Small intestine (tissue), 16 donors: ENCODE measurements at places on chromosomes 1 and 21. TPM values are rescaled to one million over a fixed set of nuclear protein-coding genes. Genes with fewer than 3 reads are reported as not detected.

GRCh38 chr1:221023482-221023881 lies 144.2 kb downstream of the HLX start:
- H3K4me1 ChIP-seq = no peaks in the 10 kb centered on the region
- no peak overlapping the region for H3K27ac ChIP-seq
- H3K4me3 ChIP-seq = no peak overlapping the region

Gene MACO1
- polyA plus RNA-seq = 8.1 TPM

- H3K36me3 ChIP-seq = peaks cover 2% of the 10 kb centered on the region
- no peak for DNase-seq
- no peaks in the 10 kb centered on the region for H3K4me1 ChIP-seq
- no peaks in the 10 kb centered on the region for H3K27me3 ChIP-seq
Measured at GRCh38 chr1:160520999-160521398, 2.1 kb downstream of the SLAMF6 start.

Gene PLA2G2A
- 1,925 TPM for polyA plus RNA-seq

Gene PBX1
- polyA plus RNA-seq = 16.4 TPM

GRCh38 chr1:92907949-92908684 lies 53.1 kb downstream of the DIPK1A start:
- peaks cover 2% of the 10 kb centered on the region for H3K4me1 ChIP-seq
- no peak for DNase-seq

DNA sequence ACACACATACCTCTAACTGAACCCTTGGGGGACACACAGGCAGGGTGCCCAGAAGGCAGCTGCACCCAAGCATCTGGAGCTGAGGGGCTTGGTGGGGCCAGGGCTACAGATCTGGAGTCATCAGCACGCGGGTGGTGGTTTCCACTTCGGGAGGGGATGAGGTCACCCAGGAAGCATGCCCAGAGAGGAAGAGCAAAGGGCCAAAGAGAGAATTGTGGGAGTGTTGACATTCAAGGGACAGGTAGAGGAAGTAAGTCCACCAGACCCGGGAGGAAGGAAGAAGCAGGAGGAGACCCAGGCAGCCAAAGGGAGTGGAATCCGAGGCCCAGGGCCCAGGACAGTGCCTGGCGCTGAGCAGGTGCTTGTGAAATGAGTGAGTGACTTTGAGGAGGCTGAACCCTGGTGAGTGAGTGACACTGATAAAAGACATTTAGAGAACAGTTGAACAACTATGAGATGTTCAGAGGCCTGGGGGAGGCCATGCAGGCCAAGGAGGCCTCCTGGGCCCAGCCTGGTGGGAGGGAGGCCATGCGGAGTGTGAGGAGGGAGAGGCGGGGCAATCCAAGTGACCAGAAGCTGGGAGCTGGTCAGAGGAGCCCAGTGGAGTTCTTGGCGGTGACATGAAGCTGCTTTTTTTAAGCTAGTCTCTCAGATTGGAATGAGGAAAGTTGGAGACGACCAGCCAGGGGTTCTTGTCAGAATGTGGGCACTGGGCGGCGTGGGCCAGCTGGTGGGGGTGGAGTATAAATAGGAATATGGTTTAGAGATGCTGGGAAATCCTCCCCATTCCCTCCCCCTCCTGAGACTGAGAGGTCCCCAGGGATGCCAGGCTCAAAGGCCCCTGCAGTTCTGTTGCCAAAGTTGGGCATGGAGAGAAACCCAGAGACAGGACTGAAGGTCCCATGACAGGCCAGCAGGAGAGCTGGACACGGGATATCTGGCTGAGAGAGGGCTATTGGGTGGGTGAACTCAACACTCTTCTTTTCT lies 7.9 kb downstream of the CDK18 start:
- no peak overlapping the region for H3K4me3 ChIP-seq
- H3K4me1 ChIP-seq = peaks cover 6% of the 10 kb centered on the region
- peaks cover 41% of the 10 kb centered on the region for H3K36me3 ChIP-seq
- no peaks in the 10 kb centered on the region for H3K27me3 ChIP-seq
- peak overlapping the region; percentile 70 for H3K27ac ChIP-seq

Gene IGSF3
- 8.1 TPM for polyA plus RNA-seq

DNA sequence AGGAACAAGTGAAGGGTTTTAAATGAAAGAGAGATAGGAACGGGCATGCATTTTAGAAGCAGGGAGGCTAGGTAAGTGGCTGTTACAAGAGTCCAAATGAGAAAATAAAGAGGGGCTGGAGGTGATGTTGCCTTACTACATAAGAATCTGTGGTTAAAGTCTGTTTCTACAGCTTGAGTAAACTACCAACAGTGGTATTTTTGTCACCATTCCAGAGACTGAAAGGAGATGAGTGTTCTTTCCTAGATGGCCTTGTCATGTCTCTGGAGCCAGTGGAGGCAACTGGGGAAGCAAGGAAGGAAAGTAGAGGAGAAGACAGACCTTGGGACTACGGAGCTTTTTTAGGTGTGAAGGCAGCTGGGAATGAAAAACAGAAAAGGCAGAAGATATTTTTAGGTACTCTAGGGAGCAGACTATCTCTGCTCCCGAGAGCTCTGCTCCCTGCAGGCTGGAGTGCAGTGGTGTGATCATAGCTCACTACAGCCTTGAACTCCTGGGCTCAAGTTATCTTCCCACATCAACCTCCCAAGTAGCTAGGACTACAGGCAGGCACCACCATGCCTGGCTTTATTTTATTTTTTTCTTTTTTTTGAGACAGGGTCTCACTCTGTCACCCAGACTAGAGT lies 12.2 kb downstream of the HDAC1 start:
- no peak for DNase-seq
- H3K27me3 ChIP-seq = no peaks in the 10 kb centered on the region
- H3K4me3 ChIP-seq = no peak overlapping the region
- no peak overlapping the region for H3K27ac ChIP-seq

Gene NLRP3
- polyA plus RNA-seq = 0.89 TPM

DNA sequence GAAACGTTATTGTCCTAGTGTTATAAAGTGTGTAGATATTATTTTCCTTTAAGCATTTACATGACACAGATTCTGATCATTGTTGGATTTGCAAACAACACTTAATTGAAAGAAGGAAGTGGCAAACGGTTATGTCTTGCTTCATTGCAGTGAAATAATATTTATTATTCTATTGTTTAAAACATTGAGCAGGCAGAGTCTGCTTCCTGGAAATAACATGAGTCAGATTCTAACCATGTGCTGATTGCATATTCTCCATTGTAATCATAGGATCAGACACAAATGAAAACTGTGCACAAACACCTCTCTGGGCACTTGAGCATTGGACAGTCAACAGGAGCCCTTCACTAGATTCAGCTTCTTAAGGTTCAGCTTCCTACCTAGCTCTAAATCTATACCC lies 46.8 kb upstream of the USP25 start:
- DNase-seq = no peak
- no peak overlapping the region for H3K4me3 ChIP-seq
- no peak overlapping the region for H3K27ac ChIP-seq
- no peaks in the 10 kb centered on the region for H3K36me3 ChIP-seq

- no peaks in the 10 kb centered on the region for H3K4me1 ChIP-seq
- no peak overlapping the region for H3K27ac ChIP-seq
- no peak overlapping the region for H3K4me3 ChIP-seq
- H3K27me3 ChIP-seq = no peaks in the 10 kb centered on the region
- no peaks in the 10 kb centered on the region for H3K36me3 ChIP-seq
Measured at GRCh38 chr1:119363162-119363561, 5.4 kb upstream of the HAO2 start.

DNA sequence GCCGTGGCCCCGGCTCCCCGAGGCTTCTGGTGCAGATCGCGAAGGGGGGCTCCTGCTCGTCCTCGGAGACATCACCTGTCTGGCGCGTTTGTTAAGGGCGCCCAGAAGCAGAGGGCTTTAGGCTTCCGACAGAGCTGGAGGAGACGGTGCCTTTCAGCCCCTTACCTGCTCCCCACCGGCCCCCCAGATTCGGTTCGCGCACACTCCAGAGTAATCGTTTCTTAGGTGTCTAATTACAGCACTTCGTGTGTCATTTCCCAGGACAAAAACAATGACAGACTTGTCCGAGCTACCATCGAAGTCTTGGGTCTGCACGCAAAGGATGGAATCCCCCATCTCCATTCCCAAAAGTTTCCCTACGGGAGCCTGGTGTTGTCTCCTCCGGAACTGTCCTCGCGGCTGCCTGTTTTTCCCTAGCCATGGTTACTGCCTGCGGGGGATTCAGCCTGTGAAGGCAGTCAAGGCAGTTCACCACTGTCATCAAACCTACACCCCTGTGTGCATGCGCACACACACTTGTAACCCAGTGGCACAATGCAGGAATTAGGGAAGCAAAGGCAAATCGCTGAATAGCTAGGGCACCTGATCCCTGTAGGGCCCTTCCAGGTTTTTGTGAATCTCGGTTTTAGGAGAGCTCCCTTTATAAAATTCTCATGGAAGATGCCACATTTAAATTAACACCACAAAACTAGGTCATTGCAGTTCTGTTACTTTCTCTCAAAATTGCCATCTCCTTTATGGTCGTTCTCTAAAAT lies 738 bp upstream of the CDC42BPA start:
- H3K4me3 ChIP-seq = peak overlapping the region; percentile 94
- H3K36me3 ChIP-seq = no peaks in the 10 kb centered on the region
- H3K4me1 ChIP-seq = peaks cover 6% of the 10 kb centered on the region
- H3K27ac ChIP-seq = peak overlapping the region; percentile 98

DNA sequence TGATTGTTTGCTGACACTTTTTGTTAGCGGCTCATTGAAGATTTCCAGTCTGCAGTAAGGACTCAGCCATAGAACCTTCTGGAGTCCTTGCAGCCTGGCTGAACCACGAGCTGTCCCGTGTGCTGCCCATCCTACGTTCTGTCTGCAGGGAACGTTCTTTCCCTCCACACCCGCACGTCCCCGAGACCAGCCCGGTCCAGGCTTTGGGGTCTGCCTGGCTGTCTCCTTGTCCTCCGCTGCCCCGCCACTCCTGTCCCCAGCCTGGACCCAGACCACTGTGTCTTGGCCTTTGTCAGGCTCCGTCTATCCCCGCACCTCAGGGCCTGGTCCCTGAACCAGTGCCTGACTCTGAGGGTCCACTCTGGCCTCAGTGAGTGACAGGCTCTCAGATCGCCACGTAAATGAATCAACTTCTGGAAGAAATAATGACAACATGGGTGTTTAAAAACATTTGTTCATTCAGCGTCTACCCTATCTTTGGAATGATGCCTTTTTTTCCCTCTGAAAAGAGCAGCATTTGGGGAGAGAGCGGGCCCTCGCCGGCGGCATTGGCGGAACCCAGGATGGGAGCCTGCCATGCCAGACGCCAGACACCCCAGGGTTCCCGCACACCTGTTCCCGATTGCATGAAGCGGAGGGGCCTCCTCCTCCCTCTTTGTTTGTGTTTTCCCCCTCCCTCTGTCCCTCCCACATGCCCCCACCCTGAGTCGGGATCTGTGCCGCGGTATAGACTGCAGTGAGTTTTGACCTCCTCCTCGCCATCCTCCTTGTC lies 43.9 kb upstream of the C1orf174 start:
- H3K4me1 ChIP-seq = no peaks in the 10 kb centered on the region
- no peak overlapping the region for H3K27ac ChIP-seq
- no peak for DNase-seq
- H3K27me3 ChIP-seq = no peaks in the 10 kb centered on the region
- H3K4me3 ChIP-seq = no peak overlapping the region

Gene TCHH
- 0.27 TPM for polyA plus RNA-seq

GRCh38 chr1:19325368-19325957 lies 13.3 kb downstream of the SLC66A1 start:
- H3K36me3 ChIP-seq = peaks cover 2% of the 10 kb centered on the region
- no peak for DNase-seq
- H3K27me3 ChIP-seq = no peaks in the 10 kb centered on the region
- no peaks in the 10 kb centered on the region for H3K4me1 ChIP-seq
- no peak overlapping the region for H3K4me3 ChIP-seq

- no peak overlapping the region for H3K4me3 ChIP-seq
- peaks cover 23% of the 10 kb centered on the region for H3K4me1 ChIP-seq
- no peak overlapping the region for H3K27ac ChIP-seq
- H3K36me3 ChIP-seq = no peaks in the 10 kb centered on the region
- peak; percentile 52 for DNase-seq
- H3K27me3 ChIP-seq = no peaks in the 10 kb centered on the region
Measured at GRCh38 chr1:170927955-170928840, 7.1 kb upstream of the MROH9 start.

GRCh38 chr1:68271596-68271995 lies 39.3 kb upstream of the WLS start:
- H3K36me3 ChIP-seq = no peaks in the 10 kb centered on the region
- H3K4me3 ChIP-seq = no peak overlapping the region
- H3K27ac ChIP-seq = no peak overlapping the region
- no peaks in the 10 kb centered on the region for H3K27me3 ChIP-seq

DNA sequence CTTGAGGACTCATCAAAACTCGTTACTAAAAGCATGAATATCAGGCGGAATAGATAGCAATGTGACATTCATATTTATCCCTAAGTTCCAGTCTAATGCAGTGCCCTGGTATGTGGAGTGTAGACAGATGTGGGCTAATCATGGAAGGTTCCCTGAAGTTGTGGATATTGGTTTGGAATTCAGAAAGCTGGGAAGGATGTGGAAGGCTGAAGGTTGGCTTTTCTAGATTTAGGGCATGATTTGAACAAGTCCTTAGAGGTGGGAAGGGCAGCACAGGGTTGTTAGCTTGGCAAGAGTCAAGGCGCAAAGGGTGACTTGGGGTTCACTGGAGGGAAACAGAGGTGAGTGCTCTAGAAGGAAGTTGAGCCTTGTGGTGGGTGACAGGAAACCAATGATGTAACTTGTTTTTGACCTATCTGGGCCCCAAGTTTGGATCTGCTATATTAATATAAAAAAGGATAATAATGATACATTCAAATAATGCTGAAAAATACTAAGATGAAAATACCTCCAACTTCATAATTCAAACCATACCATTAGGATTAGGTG lies 21.9 kb downstream of the LGALS8 start:
- no peaks in the 10 kb centered on the region for H3K4me1 ChIP-seq
- peaks cover 45% of the 10 kb centered on the region for H3K36me3 ChIP-seq
- H3K27me3 ChIP-seq = no peaks in the 10 kb centered on the region
- H3K4me3 ChIP-seq = no peak overlapping the region

Gene PGLYRP3
- polyA plus RNA-seq = 0.07 TPM

Gene SLC2A5
- 234 TPM for polyA plus RNA-seq

Gene ATP1B1
- 182 TPM for polyA plus RNA-seq

DNA sequence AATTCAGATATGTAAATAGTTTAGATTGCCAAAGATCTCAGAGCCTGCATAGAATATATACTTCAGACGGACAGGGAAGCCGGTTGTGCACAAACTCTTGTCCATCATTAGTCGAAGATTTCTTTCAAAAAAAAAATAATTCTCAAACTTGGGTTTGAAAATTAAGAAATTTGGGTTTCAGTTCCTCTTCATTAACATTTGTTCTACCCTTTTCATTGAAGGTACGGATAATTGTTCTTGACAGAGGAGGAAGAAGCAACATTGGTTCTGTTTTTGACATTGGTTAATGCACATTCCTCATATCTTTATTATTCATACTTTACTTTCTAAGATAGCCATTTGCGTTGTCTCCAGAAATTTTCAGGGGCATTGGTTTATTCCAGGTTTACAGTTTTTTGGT lies 38.0 kb upstream of the PRMT6 start:
- no peaks in the 10 kb centered on the region for H3K27me3 ChIP-seq
- no peaks in the 10 kb centered on the region for H3K4me1 ChIP-seq
- no peak for DNase-seq
- H3K36me3 ChIP-seq = no peaks in the 10 kb centered on the region

GRCh38 chr1:76390456-76390855 lies 315.9 kb downstream of the ST6GALNAC3 start:
- H3K4me3 ChIP-seq = no peak overlapping the region
- no peaks in the 10 kb centered on the region for H3K36me3 ChIP-seq
- no peak overlapping the region for H3K27ac ChIP-seq
- H3K27me3 ChIP-seq = no peaks in the 10 kb centered on the region

Gene KCNJ6
- 0.24 TPM for polyA plus RNA-seq

Gene PCBP3
- not detected for polyA plus RNA-seq

Gene TMEM125
- polyA plus RNA-seq = 56.0 TPM
